Mesothelial cell of epicardium (in vitro differentiated cells): ENCODE measurements at places on chromosomes 7 and 10. TPM values are rescaled to one million over a fixed set of nuclear protein-coding genes. Genes with fewer than 3 reads are reported as not detected.

DNA sequence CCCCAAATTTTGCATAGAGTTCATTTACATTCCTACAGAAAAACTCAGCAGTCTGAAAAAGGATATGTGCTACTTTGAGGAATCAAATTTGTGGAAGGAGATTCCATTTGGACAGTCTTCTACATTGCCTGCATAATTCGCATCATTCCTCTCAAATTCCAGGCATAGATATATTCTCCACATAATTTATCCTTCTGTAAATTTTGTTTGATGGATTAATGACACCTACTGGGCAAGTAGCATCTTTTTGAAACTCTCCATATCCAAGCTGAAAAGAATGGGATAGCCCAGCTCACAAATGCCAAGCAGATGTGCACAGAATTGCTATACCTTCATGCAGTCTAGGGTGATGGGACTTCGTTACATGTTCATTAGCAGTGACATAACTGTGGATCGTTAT is 515.3 kb downstream of the AUTS2 start:
- no peak for DNase-seq

GRCh38 chr10:3961082-3961481 is 176.1 kb upstream of the KLF6 start:
- DNase-seq = no peak

DNA sequence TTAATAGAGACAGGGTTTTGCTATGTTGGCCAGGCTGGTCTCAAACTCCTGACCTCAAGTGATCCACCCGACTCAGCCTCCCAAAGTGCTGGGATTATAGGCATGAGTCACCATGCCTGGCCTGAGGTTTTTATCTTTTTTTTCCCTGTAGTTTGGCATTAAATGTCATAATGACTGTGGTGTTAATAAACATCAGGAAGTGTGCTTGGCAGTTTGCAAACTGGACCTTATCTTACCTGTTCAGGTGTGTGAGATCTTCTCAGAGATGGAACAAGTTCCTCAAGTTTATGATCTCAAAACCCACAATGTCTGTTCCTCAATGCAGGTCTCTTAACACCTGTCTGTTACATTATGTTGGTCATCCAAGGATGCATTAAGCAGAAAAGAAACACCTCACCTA is 80.0 kb downstream of the ARID5B start:
- no peak for DNase-seq

- DNase-seq = no peak
These were observed 4.5 kb downstream of the AMZ1 start for GRCh38 chr7:2692543-2692942.

DNA sequence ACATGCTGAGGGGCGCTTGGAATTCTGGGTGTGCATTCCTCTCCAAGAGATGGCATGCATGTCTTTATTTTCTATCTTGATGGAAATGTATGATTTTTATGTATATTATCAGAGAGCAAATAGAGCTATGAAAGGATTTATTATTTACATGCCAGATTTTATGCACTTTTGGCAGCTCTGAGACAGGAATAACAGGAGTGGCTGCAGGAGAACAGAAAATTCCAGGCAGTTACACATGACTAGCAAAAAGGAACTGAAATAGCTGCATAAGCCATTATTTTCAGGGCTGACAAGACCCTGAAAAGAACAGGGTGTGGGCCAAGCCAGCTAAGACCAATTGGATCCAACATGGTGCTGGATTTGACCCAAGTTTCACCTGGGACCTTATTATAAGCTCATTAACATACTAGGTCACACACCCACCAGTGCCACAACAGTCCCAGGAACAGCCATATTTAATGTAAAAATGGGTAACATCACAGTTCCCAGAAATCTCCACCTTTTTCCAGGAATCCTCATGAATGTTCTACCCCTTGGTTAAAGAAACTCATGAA is 43.2 kb upstream of the ACSL5 start:
- no peak for DNase-seq

DNA sequence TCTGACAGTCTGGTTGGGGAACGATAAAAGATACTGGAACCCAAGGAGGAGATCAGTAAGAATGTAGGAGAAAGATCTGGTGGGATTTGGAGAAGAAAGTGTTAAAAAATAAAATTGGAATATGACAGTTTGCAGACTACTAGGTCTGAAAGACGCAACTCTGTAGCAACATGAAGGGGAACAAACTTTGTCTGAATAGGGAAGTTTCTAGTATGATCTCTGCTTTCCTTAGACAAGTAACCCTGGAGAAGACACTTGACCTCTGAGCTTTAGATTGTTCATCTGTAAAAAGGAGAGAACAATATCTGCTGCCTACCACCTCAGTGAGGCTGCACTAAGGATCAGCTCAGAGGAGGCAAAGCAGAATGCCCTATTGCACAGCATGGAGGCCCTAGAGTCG is 3.0 kb upstream of the PRSS1 start:
- no peak for DNase-seq

DNA sequence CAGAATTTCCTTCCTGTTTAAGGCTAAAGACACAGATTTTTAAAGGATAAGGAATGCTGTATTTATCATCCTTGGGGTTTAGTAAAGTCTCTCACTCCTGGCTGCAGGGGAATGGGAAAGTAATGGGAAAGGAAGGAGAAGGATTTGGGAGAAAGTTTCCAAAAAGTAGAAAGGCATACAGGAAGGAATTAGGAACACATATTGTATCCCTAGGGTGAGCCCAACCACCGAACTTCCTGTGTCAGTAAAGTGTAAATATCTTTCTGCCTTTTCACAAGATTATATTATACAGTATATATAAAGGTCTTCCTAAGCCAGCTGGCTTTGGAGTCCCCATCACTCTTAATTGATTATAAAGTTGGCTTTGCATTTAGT is 12.0 kb upstream of the UBE2D1 start:
- no peak for DNase-seq

GRCh38 chr10:60123668-60124067 is 217.3 kb upstream of the CCDC6 start:
- DNase-seq = no peak

DNA sequence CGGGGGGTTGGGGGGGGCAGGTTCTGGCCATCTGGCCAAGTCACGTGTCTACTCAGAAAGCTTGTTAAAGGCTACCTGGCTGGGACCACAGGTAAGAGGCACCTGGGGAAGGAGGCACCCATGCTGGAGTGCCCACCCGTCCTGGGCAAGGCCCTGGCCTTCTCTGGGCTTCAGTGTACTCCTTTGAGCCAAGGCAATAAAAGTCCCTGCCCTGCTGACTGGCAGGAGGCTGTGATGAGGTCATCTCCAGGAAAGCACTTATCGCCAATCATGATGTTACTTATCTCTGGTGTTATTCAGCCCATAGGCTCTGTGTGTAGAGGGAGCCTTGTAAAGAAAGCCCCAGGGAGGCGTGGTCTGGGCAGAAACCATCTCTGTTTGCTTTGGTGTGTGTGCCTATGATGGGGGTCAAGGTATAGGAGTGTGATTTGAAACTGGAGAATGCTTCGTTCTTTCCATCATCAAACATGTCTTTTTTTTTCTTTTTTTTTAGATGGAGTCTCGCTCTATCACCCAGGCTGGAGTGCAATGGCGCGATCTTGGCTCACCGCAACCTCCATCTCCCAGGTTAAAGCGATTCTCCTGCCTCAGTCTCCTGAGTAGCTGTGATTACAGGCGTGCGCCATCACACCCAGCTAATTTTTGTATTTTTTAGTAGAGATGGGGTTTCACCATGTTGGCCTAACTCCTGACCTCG is 2.5 kb upstream of the CLDN4 start:
- no peak for DNase-seq

GRCh38 chr10:80739328-80739727 is 201.6 kb downstream of the SH2D4B start:
- no peak for DNase-seq

- no peak for DNase-seq
These were observed 46.4 kb downstream of the ANK3 start for GRCh38 chr10:60343254-60343653.

GRCh38 chr7:108568801-108569380 is 615 bp downstream of the THAP5 start:
- DNase-seq = no peak

DNA sequence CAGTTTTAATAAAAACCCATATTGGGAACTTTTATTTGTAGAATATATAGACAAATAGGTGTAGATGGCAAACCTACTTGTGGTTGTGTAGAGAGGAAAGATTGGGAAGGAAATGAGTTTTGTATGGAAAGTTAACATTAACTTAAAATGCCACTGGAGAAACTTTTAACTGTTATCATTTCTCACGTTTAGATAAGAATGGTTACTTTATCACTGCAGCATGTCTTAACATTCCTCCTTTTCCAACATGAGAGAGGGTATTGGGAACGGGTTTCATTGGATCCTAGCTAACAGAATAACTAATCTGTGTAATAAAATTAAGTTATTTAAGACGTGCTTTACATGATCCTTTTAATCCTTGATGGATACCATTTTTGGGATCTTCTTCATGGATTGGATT is 1.8 kb downstream of the LUC7L2 start:
- DNase-seq = no peak

GRCh38 chr10:50346942-50347341 is 95.6 kb upstream of the ASAH2 start:
- no peak for DNase-seq

DNA sequence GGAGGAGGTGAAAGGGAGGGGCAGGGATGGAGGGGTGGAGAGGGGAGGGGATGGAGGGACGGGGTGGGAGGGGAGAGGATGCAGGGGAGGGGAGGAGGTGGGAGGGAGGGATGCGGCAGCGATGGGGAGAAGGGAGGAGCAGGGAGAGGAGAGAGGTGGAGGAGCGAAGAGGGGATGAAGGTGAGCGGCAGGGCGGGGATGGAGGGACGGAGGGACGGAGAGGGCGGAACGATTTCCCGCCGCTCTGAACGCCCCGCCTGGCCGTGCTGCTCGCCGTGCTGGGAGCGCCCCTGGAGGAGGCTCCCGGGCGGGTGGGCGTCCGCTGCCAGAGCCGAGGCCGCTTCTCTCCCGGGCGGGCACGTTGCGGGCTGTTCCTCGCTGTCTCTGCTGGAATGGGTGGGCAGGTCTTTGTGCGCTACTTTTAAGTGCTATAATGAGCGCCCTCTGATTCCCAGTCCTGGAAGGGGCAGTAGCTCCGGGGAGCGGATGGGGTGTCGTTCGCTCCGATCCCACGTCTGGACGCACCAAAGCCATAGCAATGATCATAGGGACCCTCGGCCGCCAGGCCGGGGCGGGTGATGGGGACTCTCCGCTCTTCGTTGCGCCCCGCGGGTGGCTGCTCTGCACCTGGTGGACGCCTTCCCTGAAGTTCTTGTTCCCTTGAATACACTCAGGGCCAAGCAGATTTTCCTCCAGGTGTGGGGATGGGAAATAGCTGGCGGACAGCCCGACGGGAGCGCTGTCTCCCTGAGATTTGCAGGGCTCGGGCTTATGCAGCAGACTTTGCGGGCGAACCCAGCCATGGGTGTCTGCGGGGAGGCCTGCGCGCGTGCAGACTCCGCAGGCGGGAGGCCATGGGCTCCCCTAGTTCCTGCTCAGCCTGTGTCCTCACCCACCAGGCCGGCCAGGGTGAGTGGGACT is 81.1 kb upstream of the CPXM2 start:
- peak; percentile 56 for DNase-seq

DNA sequence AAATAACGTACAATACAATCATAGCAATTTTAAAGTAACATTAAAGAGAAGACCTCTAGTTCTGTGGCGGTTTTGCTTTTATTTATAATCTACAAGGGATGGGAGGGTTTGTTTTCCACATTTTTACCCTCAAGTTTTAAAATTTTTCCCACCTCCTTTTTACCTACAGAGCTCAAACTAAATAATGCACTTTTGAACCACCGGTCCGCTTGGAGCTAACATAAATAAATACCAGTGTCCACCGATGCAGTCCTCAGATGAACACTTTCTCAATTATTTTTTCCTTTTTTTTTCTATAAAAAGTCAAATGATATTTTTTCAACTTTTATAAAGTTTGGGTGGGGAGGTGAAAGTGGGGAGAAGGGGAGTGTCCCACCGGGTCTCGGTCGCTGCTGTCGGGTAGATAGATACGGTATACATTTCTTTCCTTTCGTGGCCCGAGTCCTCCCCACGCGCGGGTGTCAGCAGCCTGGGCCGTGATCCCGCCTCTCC is 3.3 kb downstream of the ZNF503 start:
- peak; percentile 41 for DNase-seq

DNA sequence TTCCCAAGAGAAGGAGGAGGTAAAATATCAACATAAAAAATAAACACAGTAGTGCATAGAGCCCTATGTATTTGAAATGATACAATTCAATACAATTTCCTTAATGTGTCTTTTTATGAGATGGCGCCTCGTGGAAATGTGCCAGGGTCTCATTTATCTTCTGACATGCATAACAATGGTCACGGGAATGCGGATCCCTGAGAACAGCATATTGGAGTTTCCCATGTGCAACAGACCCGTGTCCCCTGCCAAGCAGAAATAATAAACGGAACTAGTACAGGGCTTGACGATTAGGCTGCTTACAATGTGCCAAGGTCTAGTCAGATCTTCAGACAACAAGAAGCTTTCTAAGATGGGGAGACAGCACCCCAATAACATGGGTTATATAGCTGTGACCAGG is 217.9 kb downstream of the ARHGAP21 start:
- no peak for DNase-seq

DNA sequence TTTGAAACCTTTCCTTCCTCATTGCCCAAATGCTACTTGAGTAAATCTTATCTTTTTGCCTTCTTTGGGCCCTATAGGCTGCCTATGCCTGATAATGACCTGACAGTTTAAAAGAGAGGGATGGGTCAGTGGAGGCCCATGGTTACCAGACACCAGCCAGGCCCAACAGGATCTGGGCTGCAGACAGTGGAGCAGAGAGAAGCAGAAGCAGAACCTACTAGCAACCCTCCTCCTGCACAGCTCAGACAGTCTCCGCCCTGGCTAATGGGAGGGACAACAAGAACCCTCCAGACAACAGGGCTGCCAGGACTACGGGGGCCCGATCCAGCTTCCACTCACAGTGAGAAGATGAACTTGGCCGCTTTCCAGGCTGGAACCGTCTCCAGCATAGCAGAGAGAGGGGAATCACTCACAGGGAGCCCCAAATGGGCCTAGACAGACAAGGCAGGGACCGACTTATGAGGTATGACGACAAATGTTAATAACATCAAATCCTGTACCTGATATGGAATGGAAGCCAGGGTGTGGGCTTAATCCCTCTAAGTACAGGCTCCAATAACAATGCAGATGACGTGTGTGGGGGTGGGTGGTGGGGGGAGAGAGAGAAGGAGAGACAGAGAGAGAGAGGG is 31.7 kb upstream of the DGKI start:
- DNase-seq = no peak

DNA sequence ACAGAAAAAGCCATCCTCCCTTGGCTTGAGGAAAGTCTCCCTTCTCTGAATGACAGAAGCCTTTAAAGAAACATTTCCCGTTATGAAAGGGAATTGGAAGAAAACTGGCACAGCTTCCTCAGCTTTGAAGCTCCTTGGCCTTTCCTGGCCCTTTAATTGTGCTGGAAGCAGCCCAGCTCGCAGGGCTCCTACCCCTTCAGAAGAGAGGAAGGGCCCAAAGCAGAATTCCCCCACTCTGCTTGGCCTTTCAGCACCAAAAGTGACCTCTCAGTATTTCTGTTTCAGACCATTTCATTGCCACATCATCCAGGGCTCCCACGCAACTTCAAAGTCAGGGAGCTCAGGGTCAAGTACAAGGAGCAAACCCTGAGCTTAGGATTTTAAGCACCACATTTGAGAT is 4.2 kb downstream of the AFAP1L2 start:
- no peak for DNase-seq

The MRPS17 gene
- total RNA-seq = 17.2 to 19.7 TPM (median 17.5 TPM) in 3 replicates

The CALCR gene
- not detected in 3 replicates for total RNA-seq

The SPAG6 gene
- 0.16 to 0.45 TPM (median 0.18 TPM) in 3 replicates for total RNA-seq
